CD4-positive, alpha-beta T cell treated with Interleukin-6 at 100 ng/mL for 8 hours (primary cell): ENCODE measurements at places on chromosomes 3 and 15.

DNA sequence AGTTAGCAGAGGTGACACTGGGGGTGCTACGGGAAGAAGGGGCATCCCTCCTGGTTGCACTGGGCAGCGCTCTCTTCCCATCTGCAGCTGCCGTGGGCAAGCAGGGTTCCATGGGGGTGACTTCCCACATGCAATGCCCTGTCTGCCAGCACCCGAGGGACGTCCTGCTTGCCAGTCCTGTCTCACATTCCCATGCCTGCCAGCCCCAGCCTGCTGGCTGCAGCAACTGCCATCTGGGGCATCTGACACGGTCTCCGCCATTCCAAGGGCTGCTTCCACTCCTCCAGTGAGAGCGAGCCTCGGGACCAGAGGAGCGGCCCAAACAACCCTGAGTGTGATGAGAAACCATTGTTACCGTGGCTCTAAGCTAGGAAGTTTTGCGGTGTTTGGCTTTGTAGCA is 45.4 kb upstream of the RPL32 start:
- DNase-seq = no peak

DNA sequence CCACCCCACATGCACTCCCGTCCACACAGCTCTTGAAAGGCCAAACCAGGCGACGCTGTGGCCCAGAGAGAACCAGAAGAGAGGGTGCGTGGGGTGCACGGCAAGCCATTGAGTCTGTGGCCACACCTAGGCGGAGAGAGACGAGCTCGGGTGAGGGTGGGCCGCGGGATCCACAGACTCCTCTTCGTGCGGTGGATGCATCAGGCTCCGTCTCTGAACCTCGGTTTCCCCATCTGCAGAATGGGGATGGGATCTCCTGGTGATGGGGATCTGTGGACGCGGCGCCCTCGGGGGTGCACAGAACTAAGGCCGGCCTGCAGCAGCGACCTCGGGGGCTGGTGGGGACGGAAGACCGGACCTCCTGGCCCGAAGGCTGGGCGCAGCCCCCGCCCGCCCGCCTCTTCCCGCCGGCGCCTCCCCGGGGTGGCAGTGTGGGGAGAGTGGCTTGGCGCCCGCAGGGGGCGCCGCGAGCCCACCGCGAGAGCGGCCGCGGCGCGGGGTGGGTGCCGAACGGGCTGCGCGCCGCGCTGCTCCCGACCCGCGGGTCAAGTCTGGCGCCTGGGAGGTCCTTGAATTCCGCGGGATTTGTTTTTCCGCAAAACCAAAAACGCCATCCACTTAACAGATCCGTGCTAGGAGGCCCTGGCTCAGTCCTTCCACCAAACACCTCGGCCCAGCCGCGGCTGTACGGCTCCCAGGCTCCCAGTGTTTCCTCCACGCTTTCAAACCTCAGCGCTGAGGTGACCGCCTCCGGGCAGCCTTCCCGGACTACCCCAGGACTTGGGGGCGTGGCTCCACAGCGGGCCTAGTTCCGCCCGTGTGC is 13.2 kb upstream of the ADPGK start:
- peak; percentile 12 for DNase-seq

DNA sequence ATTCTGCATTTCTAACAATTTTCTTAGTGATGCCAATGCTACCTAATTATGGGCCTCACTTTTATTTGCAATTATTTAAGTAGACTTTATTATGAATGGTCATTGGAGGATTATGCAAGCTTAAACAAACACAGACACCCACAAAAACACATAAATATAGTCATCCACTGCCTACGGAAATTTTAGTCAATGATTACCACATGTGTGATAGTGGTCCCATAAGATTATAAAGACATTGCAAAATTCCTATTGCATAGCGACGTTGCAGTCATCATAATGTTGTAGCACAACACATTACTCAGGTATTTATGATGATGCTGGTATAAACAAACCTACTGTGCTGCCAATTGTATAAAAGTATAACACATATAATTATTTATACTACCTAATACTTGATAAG is 247.8 kb upstream of the ALCAM start:
- DNase-seq = no peak

DNA sequence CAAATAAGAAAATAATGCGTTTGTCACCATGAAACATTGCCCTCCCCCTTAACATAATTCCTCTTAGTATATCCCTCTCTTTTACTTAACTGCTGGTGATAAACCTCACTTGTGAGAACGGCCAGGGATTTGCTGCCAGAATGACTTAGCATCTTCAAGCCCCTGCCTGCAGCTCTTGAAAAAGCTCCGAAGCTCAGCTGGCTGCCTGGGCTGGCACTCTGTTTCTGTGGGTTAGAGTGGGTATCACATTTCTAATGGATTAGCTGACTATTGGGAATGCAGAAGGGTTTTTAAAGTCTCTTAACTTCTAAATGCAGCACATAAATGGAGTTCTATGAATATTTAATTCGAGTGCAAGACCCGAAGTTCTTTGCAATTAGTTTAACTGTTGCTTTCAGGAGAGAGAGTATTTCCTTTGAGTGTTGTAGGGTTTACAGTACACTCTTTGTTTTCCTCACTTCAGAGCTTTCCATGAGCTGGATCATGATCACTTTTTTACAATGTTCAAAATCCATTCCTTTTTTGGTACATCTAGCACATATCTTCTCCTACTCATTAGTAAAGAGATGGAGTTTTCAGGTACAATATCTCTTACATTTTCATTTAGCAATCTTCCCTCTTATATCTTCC is 124.7 kb upstream of the RBMS3 start:
- no peak for DNase-seq

GRCh38 chr3:159892171-159892795 is 96.4 kb upstream of the IL12A start:
- DNase-seq = no peak
